Effector memory CD4-positive, alpha-beta T cell (primary cell): ENCODE measurements at places on chromosomes 3 and 15.

DNA sequence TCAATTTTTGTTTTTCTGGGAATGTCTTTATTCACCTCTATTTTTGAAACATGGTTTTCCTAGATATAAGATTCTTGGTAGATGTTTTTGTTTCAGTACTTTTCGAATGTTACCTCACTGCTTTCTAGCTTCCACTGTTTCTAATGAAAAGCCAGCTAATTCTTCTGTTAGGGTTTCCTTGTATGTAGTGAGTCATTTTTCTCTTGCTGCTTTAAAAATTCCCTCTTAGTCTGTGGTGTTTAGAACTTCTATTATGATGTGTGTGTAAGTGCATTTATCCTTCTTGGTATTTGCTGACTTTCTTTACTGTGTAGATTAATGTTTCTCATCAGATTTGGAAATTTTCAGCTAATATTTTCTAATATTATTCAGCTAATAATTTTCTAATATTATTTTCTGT, 151.1 kb upstream of the OSTN start:
- no peak overlapping the region for H3K27ac ChIP-seq
- no peak for DNase-seq
- H3K27me3 ChIP-seq = no peaks in the 10 kb centered on the region
- no peak overlapping the region for H3K4me3 ChIP-seq

- no peaks in the 10 kb centered on the region for H3K4me1 ChIP-seq
- H3K36me3 ChIP-seq = peaks cover 64% of the 10 kb centered on the region
- no peak overlapping the region for H3K4me3 ChIP-seq
- no peaks in the 10 kb centered on the region for H3K27me3 ChIP-seq
- no peak for DNase-seq
Observed at GRCh38 chr3:52845157-52845556, 10.3 kb upstream of the MUSTN1 start.

DNA sequence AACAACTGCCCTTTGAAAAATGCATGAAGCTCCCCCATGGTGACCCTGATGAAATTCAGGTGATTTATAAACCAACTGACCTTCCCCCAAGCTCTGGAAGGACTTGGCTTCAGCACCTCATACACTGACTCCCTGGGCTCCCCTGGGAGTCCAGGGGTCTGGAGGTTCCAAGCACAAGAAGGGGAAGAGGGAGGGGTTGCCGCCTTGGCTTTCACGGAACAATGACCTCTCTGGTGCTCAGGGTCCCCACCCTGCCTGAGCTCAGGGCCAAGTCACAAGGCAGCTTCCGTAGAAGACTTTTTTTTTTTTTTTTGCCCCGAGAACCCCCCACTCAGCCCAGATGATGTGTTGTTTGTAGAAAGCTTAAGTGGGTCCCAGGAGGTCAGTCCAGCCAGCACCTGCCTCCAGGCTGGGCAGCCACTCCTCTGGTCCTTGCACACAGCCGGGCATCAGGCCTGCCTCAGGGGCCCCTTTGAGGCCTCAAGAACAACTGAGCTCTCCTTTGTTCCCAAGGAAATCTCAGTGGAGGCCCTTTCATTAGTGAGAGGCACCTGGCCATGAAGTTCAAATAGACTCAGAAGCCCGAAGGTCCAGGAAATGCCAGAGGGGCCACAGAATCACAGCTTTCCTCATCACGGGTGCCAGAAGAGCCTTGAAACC, 14.0 kb upstream of the ALAS1 start:
- peaks cover 6% of the 10 kb centered on the region for H3K4me1 ChIP-seq
- no peak overlapping the region for H3K27ac ChIP-seq
- H3K27me3 ChIP-seq = no peaks in the 10 kb centered on the region
- no peaks in the 10 kb centered on the region for H3K36me3 ChIP-seq

GRCh38 chr3:128873244-128874022, 6.0 kb upstream of the ACAD9 start:
- peaks cover 17% of the 10 kb centered on the region for H3K4me1 ChIP-seq
- no peaks in the 10 kb centered on the region for H3K36me3 ChIP-seq
- no peaks in the 10 kb centered on the region for H3K27me3 ChIP-seq
- no peak overlapping the region for H3K27ac ChIP-seq
- H3K4me3 ChIP-seq = no peak overlapping the region

- no peak for DNase-seq
- no peaks in the 10 kb centered on the region for H3K4me1 ChIP-seq
- no peak overlapping the region for H3K4me3 ChIP-seq
- no peak overlapping the region for H3K27ac ChIP-seq
- no peaks in the 10 kb centered on the region for H3K36me3 ChIP-seq
Observed at GRCh38 chr15:93249623-93250022, 160.6 kb upstream of the RGMA start.

DNA sequence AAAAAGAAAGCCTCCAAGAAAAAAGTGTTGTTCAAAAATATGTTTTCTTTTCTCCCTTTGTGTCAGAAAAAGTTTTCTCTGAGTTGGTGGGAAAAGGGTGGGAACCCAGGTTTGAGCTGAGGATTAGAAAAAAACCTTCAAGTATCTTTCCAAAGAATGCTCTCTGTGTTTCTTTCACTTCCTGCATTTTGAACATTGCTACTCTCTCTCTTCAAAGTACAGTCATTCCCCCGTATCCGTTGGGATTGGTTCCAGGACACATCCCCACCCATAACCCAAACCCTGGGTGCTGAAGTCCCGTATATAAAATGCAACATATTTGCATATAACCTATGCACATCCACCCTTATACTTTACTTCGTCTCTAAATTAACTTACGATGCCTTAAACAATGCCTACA, 139.6 kb downstream of the TMCO5A start:
- no peak overlapping the region for H3K27ac ChIP-seq
- no peak for DNase-seq
- H3K27me3 ChIP-seq = no peaks in the 10 kb centered on the region
- H3K4me1 ChIP-seq = no peaks in the 10 kb centered on the region
- H3K4me3 ChIP-seq = no peak overlapping the region
- H3K36me3 ChIP-seq = no peaks in the 10 kb centered on the region
